Stimulated activated CD4-positive, alpha-beta T cell treated with anti-CD3 and anti-CD28 coated beads, Interleukin-2, amount 100 ng/mL, for 48 hours (primary cell): ENCODE measurements at places on chromosomes 7 and 10.
A peak's percentile ranks its signal among the peaks of the same experiment; 100 is the strongest.

DNA sequence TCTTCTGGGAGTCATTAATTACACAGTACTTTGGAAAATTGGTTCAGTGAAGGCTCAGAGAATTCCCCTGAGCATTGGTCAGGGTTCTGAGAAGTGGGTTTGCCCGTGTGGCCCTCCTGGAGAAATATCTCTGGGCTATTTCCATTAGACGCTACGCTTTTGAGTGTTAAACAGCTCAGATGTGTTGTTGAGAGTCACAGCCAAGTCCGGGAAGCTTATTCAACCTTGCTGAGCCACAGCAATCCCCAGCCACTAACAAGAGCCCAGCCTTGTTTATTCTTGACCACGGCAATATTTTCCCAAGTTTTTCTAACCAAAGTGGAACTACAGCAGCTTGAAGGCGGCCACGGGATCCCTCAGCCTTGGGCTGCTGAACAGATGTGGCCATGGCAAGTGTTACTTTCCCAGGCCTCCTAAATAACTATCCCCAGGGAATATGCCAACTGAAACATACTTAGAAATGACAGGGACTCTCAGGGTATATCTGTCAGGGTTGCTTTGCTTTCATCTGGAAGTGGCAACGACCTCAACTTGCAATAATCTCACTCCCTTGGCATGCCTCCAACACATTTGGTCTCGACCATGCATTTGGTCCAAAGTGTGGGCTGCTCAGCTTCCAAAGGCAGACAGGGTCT, 214.7 kb downstream of the EMX2 start:
- DNase-seq: no peak

- no peak for DNase-seq
Observed at GRCh38 chr10:18020523-18020922, 68.8 kb downstream of the SLC39A12 start.

GRCh38 chr7:134667899-134668298, 21.2 kb downstream of the BPGM start:
- no peak for DNase-seq

- no peak for DNase-seq
Observed at GRCh38 chr10:126895214-126895781, 9.9 kb upstream of the DOCK1 start.

- no peak for DNase-seq
Observed at GRCh38 chr10:108362961-108363360, 1198.5 kb upstream of the SORCS1 start.

- peak; percentile 22 for DNase-seq
Observed at GRCh38 chr7:101390901-101391301, 28.2 kb downstream of the COL26A1 start.

- DNase-seq: no peak
Observed at GRCh38 chr10:90889636-90890035, 17.9 kb downstream of the RPP30 start.

DNA sequence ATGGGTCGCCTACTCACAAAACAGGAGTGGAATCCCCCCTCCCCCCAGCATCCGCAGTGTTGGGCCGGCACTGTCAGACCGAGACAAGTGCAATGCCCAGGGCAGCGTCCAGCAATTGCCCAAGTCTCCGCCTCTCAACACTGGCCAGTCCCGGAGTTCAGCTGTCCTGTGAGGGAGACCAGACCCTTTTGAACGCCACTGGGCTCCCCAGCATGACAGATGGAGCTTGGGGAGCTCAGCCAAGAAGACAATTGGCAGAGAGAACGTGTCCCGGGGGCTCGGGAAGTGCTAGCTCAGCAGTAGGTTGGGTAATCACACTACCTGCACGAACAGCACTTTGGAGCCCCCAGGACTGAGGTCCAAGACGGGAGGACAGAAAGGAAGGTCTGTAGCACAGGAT, 4.7 kb downstream of the COPS6 start:
- DNase-seq: no peak

DNA sequence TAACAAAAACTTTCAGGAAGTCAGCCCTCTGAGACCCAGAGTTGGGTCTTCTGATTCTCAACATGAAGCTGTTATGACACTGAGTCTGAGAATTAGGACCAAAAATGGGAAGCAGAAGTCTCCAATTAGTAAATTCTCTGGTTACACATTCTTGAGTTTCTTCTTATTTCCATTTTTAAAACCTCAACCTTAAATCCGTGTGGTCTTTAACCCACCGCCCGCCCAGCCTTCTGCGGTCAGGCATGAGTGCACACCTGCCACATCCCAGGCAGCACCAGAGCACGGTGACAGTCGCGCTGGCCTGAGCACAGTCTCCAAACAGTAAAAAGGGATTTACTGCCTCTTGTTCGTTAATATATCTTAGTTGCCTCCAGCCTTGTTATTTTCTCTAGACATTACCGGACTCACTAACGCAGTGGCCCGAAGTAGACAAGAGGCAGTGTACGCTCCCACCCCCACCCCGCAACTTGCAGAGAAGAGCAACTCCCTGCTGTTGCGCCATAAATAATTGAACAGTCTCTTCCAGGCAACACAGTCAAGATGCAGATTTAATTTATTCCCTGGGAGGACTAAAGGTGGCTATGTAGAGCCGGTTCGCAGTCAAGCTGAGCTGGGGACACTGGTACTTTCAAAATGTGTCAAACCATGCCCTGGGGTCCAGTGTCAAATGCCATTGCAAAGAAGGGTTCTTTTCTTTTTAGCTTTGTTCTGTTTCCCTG, 147.0 kb upstream of the CELF2 start:
- no peak for DNase-seq

DNA sequence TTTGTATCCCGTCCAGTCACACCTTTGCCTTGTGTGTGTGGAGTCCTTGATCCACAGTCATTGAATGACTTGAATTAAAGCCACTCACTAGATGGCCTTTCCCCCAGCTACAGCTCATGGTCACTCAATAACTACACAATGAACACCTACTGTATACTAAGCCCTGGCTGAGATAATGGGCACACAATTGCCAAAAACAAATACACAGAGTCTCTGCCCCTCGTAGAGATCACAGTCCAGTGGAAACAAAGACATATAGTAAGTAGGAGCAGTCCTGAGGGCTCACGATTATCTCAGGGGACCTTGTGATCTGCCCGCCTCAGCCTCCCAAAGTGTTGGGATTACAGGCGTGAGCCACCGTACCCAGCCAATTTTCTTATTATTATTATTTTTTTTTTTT, 22.1 kb upstream of the DDIT4 start:
- DNase-seq: no peak

DNA sequence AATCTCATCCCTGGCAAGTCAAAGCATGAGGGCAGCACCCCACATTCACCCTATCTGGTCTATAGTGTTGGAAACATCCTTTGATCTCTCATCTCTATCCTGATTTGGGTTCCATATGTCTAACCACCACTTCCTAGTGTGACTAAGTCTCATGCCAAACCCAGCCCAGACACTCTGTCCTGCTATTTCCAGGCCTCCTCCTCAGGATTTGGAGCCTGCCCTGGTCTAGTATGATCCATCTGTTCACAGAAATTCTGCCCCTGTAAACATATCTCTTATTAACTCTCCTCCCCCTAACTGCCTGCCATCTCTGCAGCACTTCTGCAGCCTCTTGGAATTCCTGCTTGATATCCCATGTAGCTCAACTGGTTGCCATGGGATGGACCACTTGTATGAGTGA, 320.9 kb upstream of the IMMP2L start:
- no peak for DNase-seq

DNA sequence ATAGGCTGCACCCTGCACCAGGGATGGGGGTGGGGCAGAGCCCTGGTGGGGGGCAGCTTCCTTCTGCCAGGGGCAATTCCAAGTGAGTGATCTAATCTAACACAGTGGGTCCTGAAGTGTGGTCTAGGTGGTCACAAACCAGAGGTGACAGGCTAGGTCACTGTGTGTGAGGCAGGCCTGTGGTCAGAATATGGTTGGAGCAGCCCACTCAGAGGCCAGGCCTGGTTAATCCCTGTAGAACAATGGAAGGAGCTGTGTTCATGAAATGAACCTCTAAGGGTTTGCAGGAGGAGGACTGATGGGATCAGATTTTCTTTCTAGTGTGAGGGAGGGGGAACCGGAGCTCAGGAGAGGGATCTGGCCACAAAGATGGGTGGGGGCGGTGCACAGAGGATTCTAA, 10.0 kb upstream of the TSPAN14 start:
- DNase-seq: no peak

DNA sequence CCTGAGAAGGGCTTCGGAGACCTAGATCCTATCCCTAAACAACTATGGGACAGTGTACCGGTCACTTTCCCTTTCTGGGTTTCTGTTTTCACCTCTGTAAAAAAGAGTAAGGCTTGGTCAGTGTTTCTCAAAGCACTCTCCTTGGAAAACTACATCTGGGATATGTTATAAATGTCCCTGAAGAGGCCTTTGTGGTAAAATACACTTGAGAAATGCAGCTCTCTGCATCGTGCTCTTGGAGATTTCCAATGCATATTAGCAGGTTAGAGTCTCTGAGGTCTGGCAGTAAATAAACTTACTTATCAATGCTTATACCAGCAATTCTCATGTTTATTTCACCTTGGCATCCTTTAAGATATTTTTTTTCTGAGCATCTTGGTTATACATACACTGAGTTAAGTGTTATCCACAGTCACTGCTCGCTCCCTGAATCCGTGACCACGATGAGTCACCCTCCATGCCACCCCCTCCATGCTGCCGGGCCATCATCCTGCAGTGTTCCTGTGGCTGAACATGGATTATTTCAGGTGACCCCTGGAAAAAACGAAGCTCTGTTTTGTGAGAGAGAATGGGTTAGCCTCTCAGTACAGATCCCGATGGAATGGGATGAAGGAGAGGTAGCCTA, 3.3 kb upstream of the TBXAS1 start:
- DNase-seq: no peak

DNA sequence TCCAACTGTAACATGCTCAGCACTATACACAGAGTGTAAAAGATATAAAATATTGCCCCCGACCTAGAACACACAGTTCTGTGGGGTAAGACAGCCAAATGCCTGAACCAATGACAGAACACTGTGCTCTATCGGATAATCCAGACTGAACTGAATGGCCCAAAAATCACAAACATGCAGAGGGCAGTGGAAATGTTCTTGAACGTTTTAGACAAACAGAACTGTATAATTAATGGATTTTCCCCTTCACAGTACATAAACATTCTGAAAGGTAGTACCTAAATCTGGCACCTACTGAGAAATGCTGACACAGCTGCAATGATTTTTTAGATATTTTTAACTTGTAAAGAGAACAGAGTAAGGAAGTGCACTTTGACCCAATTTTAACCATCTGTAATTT, 33.4 kb downstream of the PARD3 start:
- no peak for DNase-seq

GRCh38 chr7:128914566-128915151, 4.2 kb upstream of the KCP start:
- DNase-seq: no peak

- DNase-seq: no peak
Observed at GRCh38 chr10:8272794-8273425, 218.4 kb downstream of the GATA3 start.

GRCh38 chr10:15484128-15484527, 113.0 kb upstream of the FAM171A1 start:
- DNase-seq: no peak

GRCh38 chr7:129376076-129376777, 58.0 kb upstream of the STRIP2 start:
- DNase-seq: peak; percentile 44

GRCh38 chr10:27531336-27531847, 27.3 kb downstream of the RAB18 start:
- DNase-seq: no peak

- no peak for DNase-seq
Observed at GRCh38 chr10:53952698-53953630, 848.1 kb downstream of the PCDH15 start.

- DNase-seq: no peak
Observed at GRCh38 chr7:118745927-118746326, 521.4 kb downstream of the ANKRD7 start.

GRCh38 chr10:70096705-70097420, 35.8 kb downstream of the AIFM2 start:
- no peak for DNase-seq

GRCh38 chr7:153091477-153091876, 331.9 kb downstream of the ACTR3B start:
- no peak for DNase-seq

DNA sequence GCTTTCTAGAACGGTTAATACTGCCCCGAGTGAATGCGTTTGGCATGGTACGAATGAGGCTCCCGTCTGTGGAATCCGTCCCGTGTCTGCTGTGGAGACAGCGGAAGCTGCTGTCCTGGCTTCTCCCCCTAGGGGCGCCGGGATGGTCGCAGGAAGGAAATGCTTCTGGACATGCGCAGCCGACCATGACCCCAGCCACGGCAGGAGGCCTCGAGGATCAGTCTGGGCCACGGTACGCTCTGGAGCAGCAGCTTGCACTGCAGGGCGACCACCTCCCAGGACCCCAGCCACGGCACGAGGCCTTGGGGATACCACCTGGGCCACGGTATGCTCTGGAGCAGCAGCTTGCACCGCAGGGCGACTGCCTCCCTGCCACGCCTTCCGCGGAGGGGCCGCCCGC, 107.9 kb downstream of the CYTH3 start:
- no peak for DNase-seq

DNA sequence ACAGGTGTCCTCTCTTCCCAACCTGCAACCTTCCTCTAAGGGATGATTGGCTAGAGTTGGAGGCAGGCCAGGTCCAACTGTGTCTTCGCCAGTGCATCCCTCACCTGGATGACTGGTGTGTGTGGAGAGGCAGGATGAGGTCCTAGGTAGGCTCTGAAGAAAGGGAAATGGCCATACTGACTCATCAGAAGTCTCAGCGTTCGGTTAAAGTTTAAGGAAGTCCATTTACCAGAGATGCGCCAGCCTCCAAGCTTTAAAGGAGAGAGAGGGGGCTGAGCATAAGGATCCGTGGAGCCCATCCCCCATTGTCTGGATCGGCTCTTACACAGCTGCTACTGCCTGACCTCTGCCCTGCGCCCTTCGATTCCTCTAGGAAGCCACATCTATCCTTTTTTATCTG, 4.4 kb downstream of the KEL start:
- no peak for DNase-seq

GRCh38 chr7:56019501-56019900, 31.7 kb downstream of the PSPH start:
- DNase-seq: no peak

- DNase-seq: no peak
Observed at GRCh38 chr7:44262031-44262430, 61.3 kb downstream of the YKT6 start.

DNA sequence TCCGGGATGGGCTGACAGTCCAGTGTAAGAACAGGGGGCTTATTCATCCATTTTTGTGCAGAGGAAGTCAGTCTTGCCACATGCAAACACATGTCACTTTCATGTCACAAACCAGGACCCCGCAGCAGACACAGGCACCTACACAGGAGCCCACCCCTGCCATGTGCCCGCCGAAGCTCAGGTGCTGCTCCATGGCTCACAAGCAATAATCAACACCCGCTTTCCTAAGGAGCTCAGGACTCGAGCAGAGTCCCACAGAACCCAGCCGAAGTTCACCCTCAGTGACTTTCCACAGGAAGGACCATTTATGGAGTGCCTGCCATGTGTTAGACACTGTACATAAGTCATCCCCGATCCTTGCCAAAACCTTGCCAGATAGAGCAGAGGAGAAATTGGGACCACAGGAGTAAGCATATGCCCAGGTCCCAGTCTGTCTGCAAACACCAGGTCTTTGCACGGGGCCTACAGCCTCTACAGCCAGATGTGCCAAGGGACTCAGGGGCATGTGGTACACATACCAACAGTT, 99.4 kb downstream of the EBF3 start:
- DNase-seq: no peak
